Bronchial epithelial cell (primary cell): ENCODE measurements at places on chromosomes 2 and 18. TPM values are rescaled to one million over a fixed set of nuclear protein-coding genes. Genes with fewer than 3 reads are reported as not detected.

GRCh38 chr2:20419007-20419576 is 27.8 kb upstream of the RHOB start:
- peak; percentile 41 for DNase-seq

DNA sequence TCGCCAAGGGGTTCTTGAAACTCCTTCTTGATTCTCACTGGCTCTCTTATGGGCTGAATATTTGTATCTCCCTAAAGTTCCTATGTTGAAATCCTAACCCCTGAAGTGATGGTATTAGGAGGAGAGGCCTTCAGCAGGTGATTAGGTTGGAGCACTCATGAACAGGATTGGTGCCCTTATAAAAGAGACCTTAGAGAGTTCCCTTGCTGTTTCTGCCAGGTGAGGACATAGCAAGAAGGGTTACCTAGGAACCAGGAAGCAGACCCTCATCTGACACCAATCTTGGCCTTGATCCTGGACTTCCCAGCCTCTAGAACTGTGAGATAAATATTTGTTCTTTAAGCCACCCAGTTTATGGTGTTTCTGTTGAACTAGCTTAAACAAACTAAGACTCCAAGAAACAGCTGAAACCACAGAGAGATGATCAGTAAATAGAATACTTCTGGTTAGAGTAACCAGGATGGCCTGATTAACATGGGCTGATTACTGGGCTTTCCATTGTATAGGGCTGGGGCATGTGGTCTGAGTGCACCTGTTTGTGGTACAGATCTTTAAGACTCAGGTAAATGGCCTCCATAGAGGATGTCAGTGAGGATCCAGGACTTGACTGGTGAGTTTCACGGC is 7.7 kb upstream of the CDC42EP3 start:
- no peak for DNase-seq

Gene SERPINB10
- under 0.01 and 0.79 TPM in 2 replicates for total RNA-seq

- DNase-seq, result no peak
Measured at GRCh38 chr2:58293056-58293455, 51.9 kb upstream of the FANCL start.

DNA sequence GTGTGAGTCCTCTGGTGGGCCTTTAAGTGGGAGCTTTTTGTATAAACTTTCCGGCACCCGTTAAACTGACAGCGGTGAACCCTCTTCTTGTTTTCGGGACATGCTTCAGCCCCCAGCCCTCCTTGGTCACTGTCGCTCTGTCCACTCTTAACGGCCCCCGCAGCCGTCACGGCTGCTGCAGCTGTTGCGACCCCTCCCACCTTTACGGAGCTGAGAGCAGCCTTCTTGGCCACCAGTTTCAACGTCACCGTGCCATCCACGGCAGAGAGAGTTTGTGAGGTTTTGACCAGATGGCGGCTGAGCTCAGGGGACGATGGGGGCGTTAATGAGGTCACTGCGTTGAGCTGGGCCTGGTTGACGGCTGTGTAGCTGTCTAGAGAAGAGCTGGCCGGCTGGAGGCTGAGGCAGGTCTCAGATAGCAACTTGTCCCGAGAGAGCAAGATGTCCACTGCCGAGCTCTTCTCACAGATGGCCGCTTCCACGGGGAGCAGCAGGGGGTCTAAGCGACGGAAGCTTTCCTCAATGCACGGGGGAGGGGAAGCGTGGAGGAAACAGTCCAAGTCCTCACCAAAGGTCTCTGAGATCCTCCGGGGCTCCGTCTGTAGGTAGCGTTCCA is 41.9 kb downstream of the KLF7 start:
- DNase-seq, result no peak

DNA sequence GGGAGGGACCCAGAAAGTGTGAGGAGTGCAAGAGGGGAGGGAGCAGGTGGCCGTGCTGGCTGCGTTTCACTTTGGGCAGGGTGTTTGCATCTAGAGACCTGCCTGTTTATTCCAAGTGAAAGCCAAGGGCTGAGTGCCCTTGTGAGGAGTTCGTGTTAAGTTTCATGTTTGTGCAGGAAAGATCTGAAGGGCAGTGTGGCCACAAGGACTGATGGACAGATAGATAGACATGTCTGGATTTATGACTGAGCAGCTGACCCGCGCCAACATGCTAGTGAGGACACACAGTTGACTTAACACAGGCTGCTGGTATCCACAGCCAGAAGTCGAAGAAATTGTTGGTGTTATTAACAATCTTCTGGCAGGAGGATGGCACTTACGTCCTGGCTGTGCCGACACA is 387.6 kb upstream of the TNP1 start:
- DNase-seq, result no peak

DNA sequence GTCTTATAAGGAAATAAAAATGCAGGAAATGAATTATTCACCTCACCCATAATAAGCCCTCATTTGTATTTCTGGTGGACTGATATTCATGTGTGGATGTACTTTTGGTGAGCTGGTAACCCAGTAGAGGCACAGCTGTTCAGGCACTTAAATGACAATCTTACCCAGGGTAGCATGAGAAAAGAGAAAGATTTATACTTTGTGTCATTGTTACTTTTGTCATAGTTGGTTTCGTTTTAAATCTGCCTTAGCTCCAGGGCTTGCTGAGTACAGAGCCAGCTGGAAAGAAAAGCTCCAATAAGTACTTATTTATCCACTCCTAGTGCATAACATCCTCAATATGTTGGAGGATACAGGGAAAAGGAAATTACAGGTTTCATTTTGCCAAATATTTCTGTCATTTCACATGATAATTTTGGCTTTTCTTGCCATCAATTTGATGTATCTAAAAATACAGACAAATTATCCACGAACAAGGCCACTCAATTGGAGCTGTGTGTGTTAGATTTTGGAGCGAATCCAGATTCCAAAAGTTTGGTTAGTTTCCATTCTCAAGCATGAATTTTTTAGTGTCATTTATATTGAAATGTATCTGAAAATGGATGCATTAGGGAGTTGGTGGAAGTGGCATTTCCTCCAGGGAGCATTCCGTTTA is 1276.1 kb upstream of the FAM98A start:
- DNase-seq, result no peak

GRCh38 chr2:226131299-226131784 is 668.3 kb downstream of the IRS1 start:
- no peak for DNase-seq

Gene EMILIN1
- total RNA-seq, result under 0.01 and 1.6 TPM in 2 replicates

Gene SERPINB8
- 27.9 and 64.8 TPM in 2 replicates for total RNA-seq

DNA sequence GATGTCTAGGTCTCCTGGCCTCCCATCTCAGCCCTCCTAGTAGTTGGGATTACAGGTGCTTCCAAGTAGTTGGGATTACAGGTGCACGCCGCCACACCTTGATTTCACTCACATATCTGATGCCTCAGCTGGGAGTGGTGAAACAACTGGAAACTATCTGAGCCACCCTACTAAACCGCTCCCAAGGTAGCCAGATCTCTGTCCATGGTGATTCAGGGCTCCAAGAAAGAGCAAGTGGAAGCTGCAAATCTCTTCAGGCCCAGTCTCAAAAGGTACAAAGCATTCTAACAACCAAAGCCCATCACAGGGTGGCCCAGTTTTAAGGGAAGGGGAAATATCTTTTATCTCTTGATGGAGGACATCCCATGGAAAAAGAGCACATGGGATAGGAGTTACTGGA is 19.0 kb downstream of the C1GALT1C1L start:
- DNase-seq, result no peak

Gene LINC00305
- not detected in 2 replicates for total RNA-seq

DNA sequence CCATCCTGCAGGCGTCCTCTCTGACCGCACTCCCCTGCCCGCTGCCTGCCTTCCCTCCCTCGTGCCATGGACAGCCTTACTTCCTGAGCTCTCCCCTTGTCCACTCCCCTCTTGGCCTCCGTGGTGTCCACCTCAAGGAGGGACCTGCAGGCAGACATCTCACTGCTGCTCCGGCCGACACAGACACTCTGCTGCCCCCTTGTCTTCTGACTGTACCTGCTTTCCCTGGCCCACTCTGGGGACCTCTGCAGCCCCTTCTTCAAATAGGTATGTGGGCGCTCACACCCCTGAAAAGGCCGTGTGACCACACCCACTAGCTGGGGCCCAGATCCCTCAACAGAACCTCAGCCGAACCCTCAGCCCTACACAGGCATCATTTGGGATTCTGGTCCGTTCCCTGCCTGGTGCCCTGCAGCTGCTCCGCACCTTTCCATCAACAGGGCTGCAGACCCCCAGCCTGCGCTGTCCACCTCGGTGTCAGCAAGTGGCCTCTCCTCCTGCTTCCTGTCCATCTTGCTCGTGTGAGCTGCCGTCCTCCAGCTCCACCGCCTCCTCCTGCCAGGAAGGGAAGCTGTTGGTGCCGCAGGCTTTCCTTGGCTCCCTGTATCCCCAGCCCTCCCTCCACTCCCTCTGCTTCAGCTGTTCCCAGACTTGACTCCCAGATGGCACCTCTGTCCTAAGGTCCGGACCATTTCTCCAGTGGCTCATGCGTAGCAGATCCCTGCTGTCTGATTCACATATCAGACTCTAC is 94.1 kb downstream of the KLHL29 start:
- DNase-seq, result no peak

DNA sequence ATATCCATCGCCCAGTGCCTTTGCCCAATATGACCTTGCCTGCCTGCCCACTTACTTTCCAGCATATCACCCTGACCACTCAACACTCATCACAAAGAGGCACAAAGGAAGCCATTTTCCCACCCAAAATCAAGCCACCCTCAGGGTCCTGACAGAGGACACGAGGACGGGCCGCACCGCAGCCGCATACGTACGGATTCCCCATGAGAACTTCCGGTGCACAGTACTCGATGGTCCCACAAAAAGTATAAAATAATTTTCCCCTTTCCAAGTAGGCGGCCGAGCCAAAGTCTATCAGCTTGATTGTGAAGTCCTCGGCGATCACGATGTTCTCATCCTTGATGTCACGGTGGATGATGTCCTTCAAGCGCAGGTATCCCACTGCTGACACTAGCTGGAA is 10.0 kb upstream of the MTERF4 start:
- no peak for DNase-seq

- DNase-seq, result peak; percentile 30
Measured at GRCh38 chr2:216404010-216404618, 8.2 kb upstream of the SMARCAL1 start.

GRCh38 chr2:240458900-240459391 is 23.5 kb downstream of the GPC1 start:
- no peak for DNase-seq

GRCh38 chr2:86675511-86676015 is 44.5 kb upstream of the RMND5A start:
- peak; percentile 45 for DNase-seq

DNA sequence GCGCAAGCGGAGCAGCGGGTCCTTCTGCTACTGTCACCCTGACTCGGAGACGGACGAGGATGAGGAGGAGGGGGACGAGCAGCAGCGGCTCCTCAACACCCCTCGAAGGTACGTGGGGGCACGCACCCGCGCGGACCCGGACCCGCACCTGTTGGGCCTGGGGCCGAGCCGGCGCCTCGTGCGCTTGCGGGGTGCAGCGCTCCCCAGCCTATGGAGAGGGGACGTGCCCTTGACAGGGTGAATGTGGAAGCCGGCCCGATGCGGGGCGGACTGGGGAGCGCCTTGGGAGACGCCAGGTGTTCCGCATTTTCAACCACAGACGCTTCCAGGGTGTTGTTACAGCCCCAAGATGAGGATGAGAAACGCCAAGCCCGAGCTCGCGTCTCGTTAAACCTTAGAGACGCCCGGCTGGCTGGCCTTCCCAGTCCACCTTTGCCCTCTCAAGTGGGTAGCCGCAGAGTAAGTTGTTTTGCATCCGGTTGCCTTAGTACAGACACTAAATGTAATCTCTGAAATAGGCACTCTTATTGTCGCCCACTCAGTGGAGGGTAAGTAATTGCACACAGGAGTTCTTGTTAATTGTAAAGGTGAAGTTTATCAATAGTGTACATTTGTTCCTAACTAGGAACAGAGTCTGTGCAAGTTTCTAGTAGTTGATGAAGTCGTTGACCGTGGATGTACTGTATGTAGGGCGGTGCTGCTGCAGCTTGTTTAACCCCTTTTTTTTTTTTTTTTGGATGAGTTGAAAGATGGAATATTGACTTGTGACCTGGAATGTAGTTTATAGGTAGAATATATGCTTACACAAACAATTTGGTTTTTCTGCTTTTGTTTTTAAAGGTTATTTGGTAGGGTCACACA is 815 bp downstream of the GMCL1 start:
- peak; percentile 15 for DNase-seq

- peak; percentile 70 for DNase-seq
Measured at GRCh38 chr18:60358516-60358915, 14.1 kb downstream of the MC4R start.

DNA sequence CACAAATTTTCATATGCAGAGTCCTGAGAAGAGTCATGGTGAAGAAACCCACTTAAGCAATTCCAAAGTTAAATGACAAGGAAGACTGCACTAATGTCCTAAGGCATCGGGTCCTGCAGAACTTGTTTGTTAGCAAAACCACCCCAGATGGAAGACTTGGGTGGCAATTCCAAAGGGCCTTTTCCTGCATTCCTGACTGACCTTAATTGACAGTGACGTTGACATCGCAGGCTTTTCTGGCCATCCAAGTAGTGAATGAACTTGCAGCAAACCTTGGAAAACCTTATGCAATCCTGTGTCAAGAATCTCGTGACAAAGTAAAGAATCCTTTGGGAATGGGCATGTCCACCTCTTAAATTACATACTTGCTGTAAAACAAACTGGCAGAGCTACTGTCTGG is 112.5 kb upstream of the SH3BP4 start:
- DNase-seq, result no peak

DNA sequence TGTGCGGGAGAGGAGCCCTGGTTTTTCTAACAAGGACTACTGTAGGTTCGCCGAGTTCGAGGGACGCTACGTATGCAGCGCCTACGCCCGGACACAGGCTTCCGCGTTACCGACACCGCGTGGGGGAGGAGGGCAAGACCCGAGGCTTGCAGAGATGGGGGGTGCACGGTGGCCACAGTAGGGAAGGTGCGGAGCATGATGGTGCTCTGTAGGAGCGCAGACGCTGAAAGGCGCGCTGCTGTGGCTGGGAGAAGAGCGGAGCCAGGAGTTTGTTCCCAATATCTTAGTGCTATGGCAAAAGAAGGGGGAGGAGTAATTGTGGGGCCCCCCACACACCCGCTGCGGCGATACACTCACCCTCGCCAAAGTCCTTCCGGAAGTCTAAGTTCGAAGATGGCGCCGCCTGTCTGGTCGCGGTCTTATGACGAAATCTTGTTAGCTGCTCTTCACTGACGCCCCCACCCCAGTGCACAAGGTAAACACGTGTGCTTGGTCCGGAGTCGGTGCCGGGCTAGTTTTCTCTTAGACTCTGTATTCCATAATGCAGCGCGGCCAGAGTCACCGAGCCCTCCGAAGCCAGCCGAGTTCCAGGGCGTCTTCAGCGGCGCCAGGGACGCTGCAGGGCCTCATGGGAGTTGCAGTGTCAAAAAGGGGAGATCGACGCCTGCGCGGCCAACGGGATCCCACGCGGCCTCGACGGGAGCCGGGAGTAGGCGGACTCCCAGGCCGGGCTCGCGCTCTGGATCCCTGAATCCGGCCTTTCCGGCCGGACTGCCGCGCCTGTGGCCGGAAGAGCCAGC is at the start of gene GTF3C2:
TSS of gene GTF3C2 (minus strand) at position 383 of the 800 bp plus-strand sequence. CDS start 13,210 bp downstream, outside the sequence.
- DNase-seq, result peak; percentile 88

- DNase-seq, result no peak
Measured at GRCh38 chr2:233235977-233236376, 15.5 kb upstream of the ATG16L1 start.

Gene SULT1C2
- total RNA-seq, result 0.13 TPM in 1 of 2 replicates, not detected in the other
